ENCODE measurements at places on chromosomes 16 and 17.

DNA sequence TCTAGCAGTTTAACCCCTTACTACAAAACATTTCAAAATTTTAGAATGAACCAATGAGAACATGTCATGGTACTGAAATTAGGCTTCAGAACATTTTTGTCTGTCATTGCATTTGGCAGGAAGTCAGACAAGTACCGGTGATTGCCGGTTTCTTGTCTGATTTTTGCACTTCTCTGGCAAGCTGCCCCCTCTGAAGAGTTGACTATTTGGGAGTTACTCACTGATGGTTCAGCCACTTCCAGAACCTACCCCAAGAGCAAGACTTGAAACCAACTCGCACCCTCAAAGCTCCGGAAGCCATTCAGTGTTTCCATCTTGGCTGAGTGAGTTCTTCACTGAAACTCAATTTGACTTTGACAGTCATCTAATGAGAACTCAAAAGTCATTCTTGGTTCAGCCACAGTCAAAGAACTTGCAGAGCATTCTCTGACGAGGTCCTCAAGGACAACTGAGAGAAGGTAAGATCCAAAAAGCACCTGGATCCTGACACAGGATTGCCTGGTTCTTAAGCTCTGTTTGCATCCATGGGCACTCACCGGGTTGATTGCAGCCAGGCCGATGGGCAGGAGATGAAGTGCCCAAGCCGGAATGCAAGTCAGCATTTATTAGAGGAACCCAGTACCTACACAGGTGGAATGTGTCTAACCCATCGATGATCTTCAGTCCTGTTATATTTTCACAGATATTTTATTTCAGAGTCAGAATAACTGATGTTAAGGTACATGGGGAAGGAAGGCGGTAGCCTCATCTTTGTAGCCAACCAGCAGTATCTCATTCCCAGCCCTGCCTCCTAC lies 93.6 kb downstream of the USP22 start:
- no peak for DNase-seq

DNA sequence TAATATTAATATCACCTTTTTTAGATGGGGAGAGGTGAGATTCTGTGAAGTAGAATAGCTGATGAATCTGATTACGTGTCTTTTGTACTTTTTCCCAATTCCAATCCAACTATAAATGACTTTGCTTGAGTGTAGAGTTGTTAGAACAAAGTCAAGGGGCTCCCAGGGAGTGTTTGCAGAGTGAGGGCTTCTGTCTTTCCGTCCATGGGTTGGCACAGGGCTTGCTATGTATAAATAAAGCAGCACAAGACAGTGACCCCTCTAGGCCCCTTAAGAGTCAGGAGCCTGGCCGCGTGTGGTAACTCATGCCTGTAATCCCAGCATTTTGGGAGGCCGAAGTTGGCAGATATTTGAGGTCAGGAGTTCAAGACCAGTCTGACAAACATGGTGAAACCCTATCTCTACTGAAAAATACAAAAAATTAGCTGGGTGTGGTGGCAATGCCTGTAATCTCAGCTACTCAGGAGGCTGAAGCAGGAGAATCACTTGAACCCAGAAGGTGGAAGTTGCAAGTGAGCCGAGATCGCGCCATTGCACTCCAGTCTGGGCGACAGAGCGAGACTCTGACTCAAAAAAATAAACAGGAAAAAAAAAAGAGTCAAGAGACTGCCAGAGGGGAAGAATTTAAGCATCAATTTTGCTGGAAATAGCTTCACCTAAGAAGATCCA lies 127.9 kb upstream of the HS3ST3A1 start:
- no peak for DNase-seq

DNA sequence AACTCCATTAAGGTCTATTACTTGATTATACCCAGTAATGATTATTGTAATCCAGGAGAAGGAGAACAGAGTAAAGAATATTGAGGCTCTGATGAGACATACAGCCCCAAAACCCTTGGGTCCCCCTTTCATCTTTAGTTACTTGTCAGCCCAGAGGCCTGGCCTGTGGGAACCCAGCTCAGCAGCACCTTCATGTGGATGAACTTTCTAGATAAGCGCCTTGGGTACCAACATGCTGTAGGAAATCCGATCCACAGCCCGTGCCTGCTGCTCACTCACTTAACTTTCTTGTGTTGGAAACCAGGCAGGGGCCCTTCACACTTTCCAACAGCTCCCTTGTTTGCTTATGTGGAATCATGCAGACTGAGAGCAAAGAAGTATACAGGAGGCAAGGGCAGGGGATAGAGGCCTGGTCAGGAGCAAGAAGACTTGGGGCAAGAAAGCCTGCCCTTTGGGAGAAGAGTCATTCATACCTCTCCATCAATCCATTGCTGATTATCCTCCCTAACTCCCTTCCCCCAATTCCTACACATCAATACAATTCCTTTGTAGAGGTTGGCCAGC lies 64.0 kb upstream of the SOX9 start:
- no peak for DNase-seq

GRCh38 chr17:38452719-38453118 lies 24.5 kb downstream of the ARHGAP23 start:
- DNase-seq: no peak

GRCh38 chr16:83306961-83307593 lies 500.7 kb upstream of the HSBP1 start:
- no peak for DNase-seq

Data from epithelial cell of proximal tubule (primary cell).